ENCODE measurements at places on chromosomes 7 and 10.
A peak's percentile ranks its signal among the peaks of the same experiment; 100 is the strongest.

DNA sequence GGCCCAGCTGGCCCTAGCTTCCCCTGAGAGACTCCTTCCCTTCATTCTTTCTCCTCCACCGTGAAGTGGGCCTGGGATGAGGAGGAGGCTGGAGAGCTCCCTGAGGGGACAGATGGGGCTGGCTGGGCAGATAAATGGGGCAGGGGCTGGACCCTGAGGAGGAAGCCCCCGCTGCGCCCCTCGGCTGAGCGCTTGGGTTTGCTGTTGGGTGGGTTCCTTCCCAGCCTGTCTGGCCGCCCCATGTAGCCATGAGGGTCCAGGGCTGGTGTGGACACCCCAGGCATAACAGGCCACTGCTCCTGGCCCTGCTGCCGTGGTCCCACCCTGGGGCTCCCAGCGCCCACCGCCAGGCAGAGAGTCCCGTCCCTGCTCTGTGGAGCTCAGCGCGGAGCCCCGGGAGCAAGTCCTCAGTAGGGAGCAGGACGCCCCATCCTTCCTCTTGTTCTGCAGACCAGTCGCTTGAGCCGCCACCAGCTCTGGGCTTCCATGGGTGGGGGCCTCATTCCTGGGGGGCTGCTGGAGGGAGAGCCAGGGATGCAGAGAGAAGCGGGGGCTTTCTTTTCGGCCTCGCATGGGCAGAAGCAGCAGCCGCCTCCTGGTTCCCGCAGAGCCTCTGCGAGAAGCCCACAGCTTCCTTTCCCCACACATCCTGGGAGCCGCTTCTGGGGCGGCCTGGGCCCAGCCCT lies 266.4 kb upstream of the TCERG1L start:
- DNase-seq, result no peak

- DNase-seq, result no peak
These were observed 336.3 kb downstream of the PPP1R3A start for GRCh38 chr7:113582471-113582870.

DNA sequence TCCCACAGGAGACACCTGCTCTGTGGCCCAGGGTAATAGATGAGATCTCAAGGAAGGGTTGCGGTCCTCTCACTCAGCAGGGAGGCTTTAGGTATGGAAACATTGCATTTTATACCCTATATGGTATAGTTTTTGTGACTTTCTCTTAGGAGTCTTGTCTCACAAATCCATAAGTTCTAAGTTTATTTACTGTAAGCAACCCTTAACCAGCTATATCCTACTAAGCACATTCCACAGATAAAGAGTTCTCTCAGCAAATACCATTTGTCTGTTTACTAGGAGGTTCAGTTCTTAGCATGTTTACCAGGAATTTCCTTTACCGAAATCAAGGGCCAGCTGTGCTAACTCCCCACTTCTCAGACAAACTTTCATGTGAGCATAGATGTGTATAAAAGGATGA lies 66.9 kb downstream of the ANLN start:
- no peak for DNase-seq

GRCh38 chr7:100053215-100053614 lies 3.6 kb downstream of the ZSCAN21 start:
- no peak for DNase-seq

GRCh38 chr7:94509887-94510581 lies 425 bp downstream of the CASD1 start:
- peak; percentile 41 for DNase-seq

- DNase-seq, result no peak
These were observed 69.8 kb downstream of the COA1 start for GRCh38 chr7:43659549-43659896.

- no peak for DNase-seq
These were observed 747.9 kb downstream of the NXPH1 start for GRCh38 chr7:9181356-9181755.

GRCh38 chr10:109931163-109931562 lies 7.9 kb upstream of the XPNPEP1 start:
- no peak for DNase-seq

DNA sequence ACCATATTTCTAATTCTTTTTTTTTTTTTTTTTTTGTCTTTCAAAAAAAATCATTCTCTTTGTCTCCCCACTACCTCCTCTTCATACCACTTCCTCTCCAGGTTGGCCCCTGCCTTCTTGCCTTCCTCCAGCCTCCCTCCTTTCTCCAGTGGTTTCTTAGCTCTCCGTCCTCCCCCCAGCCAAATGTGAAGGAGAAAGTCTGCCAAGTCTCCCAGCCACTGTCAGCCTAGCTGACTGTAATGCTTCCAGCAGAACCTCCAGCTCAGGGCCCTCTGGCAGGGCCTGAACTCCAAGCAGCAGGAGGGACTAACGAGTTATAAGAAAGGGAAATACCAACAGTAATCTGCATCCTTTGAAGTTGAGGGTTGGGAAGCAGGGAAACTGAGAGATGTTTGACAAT lies 35.5 kb upstream of the BICC1 start:
- no peak for DNase-seq

DNA sequence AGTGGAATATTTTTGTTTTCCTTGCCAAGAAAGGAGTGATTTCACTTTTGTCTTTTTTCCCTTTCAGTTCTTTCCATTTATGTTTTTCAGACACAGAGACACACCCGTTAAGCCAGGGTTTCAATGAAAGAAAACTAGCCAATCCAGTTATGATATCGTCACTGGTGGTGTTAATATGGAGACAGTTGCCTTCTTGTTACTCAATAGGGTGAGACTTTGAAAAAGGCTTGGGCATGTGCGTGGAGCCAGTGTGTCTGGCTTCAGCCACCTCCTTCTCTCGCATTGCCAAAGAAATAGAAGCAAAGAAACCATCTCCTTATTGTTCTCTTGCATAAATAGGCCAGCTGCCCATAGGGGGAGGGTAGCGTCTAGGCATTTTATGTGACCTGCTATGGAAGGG lies 84.1 kb upstream of the DLX6 start:
- DNase-seq, result no peak

- no peak for DNase-seq
These were observed 60.5 kb downstream of the SH2D4B start for GRCh38 chr10:80598084-80598798.

GRCh38 chr7:47266799-47267198 lies 315.1 kb downstream of the TNS3 start:
- no peak for DNase-seq

DNA sequence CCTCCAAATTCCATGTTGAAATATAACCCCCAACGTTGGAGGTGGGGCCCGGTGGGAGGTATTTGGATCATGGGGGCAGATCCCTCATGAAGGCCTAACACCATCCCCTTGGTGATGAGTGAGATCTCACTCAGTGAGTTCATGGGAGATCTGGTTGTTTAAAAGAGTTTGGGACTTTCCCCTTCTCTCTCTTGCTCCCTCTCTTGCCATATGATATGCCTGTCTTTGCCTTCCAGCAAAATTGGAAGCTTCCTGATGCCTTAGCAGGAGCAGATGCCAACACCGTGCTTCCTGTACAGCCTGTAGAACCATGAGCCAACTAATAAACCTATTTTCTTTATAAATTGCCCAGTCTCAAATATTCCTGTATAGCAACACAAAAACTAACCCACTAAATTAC lies 55.7 kb upstream of the CDK1 start:
- DNase-seq, result no peak

Measured in T-helper 1 cell (primary cell).